Muscle of back (tissue), 13 donors: ENCODE measurements at places on chromosomes 4 and X. TPM values are rescaled to one million over a fixed set of nuclear protein-coding genes. Genes with fewer than 3 reads are reported as not detected.

Gene TAB3
- 14.6 TPM for polyA plus RNA-seq

Gene SCD5
- 10.5 TPM for polyA plus RNA-seq

Gene ZFP92
- polyA plus RNA-seq = 0.88 TPM

Gene ADAMTS3
- polyA plus RNA-seq = 3.6 TPM

Gene SCML2
- 7.1 TPM for polyA plus RNA-seq

Gene PDE6B
- 12.5 TPM for polyA plus RNA-seq

DNA sequence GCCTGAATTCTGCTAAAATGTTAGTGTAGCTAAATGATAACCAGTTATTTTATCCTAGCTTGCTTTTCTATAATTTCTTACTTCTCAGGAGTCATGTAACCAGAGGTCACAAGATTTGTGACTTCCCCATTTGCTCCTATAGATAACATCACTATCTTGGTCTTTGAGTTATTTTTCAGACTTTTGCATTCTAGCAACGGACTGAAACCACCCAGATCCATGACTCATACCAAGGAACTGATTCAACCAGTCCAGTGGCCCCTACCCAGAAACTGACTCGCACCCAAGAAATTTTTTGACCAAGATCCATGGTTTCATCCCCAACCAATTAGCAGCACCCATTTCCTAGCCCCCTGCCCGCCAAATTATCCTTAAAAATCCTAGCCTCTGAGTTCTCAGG lies 50.0 kb downstream of the IQCM start:
- peak; percentile 76 for DNase-seq

- no peak for DNase-seq
Measured at GRCh38 chrX:84709987-84710386, 207.7 kb upstream of the HDX start.

- no peak for DNase-seq
Measured at GRCh38 chr4:44859477-44859876, 133.1 kb upstream of the GNPDA2 start.

DNA sequence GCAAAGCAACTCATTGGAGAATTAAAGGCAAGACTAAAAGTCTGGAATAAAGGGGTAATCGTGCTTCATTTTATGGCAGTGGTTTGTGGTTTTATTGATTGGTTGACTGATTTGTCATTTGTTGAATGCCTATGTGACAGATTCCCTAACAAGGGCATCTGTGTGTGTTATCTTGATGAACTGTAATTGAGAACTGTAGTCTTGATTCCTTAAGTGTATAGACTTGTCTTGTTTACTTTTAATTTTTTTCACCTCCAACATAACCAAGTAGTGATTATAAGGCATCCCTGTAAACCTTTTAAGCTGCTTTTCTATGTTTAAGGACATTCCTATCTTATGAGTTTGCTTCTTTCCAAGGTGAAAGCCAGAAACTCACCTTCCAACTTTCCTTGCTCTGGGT lies 216.0 kb upstream of the TAPT1 start:
- DNase-seq = no peak

GRCh38 chr4:105753361-105753760 lies 44.8 kb downstream of the GSTCD start:
- no peak for DNase-seq

DNA sequence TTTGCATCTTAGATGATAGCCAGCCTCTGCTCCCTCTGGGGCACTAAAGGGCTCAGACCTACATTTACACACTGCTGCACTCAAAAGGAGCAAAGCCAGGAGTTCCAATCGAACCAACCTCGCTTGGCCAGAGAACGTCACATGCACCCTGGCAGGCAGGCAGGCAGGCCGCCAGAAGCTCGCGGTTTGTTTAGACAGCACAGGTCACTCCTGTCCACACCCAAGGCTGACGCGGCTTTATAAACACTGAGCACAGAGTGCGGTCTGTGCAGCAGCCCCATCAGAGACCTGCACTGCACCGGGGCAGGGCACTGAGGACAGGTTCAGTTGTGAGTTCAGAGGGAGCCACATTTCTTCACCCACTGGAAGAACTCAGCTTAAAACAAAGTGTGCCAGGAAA lies 143.9 kb downstream of the BCOR start:
- DNase-seq = no peak

GRCh38 chrX:101385795-101386541 lies at the start of gene BTK:
Gene BTK, minus strand, starts transcription at chrX:101386191. Its CDS starts 10,907 bp downstream, at chrX:101375284.
- no peak for DNase-seq

DNA sequence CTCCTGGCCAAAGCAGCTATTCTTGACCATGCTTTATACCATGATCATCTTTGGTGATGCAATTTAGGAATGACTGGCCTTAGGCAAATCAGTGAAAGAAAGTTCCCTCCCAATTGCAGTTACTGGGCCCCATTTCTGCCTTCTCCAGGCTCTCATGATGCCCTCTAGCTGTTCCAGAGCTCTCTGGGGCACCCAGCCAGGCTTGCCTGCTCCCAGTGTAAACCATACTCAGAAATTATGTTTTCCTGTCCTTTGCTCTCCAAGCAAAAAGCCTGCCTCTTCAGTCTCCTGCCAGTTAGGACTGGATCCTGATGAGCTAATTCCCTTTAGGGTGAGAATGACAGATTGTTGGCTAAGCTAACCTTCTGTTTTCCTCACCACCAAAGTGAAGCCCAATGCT lies 85.3 kb upstream of the RBPJ start:
- DNase-seq = peak; percentile 55

GRCh38 chr4:60404027-60404426 lies 796.1 kb upstream of the ADGRL3 start:
- DNase-seq = no peak

GRCh38 chr4:111961809-111962208 lies 183.4 kb upstream of the FAM241A start:
- no peak for DNase-seq

- no peak for DNase-seq
Measured at GRCh38 chr4:90833706-90834105, 706.5 kb downstream of the CCSER1 start.

DNA sequence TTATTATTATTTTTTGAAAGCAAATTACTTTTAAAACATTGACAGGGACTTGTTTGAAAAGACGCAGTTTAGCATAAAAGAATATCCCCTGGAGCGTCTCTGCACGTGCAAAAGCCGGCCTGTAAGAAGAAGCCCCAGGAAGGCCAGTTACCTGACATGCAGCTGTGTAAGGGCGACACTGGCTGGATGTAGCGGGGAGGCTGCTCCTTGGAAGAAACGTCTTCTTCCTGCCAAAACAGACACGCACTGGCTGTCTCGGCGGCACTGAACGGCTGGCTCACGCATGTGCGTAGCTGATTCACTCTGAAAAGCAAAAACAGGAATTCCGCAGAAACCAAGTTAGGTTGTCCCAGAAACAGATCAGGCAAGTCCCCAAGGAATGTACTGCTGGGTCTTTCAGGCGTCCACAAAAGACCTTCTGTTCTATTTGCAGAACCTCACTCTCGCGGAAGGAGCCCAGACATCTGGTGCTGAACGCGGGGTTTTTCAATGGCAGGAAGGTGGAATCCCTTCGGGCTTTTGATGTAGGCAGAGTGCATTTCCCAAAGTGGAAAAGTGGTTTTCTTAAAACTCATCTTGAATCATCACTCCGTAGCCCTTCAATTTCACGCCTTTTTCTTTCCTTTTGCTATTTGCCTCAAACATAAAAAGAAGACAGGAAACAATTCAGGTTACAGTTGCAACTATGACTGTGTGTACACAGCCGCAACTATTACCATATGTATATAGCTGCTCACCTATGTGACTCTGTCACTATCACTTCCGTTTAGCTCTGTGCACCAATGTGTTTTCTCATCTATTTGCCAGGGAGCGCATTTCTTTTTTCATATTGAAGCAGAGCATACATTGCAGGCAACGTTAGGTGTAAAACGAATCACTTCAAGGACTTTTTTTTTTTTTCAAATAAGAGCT lies 38.1 kb upstream of the ARSH start:
- DNase-seq = peak; percentile 18

GRCh38 chr4:81785338-81785737 lies 313.6 kb upstream of the RASGEF1B start:
- no peak for DNase-seq

DNA sequence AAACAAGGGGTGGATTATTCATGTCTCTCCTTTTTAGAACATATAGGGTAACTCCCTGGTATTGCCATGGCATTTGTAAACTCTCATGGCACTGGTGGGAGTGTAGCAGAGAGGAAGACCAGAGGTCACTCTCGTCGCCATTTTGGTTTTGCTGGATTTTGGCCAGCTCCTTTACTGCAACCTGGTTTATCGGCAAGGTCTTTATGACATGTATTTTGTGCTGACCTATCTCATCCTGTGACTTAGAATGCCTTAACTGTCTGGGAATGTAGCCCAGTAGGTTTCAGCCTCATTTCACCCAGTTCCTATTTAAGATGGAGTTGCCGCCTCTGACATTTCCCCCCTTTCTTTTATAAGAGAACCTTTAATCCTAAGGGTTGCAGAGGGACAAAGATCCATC lies 45.8 kb downstream of the MGST2 start:
- no peak for DNase-seq

- DNase-seq = no peak
Measured at GRCh38 chrX:115038406-115038805, 21.0 kb upstream of the IL13RA2 start.

GRCh38 chrX:3268829-3269228 lies 77.6 kb downstream of the MXRA5 start:
- DNase-seq = no peak

DNA sequence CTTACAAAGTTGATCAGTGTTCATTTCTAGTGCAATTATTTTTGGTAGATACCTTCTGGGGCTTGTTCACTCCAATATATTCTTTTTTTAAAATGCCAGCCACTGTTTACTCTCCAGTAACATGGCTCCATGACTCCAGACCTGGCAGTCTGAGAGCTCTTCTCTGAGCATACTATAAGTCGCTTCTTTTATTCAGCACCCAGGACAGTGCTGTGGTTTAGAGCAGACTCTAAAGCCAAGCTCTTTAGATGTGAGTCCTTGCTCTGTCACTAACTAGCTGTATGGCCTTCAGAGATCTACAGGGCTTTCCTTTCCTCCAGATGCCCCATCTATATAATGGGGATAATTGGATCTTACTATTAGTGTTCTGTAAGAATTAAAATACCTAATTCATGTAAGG lies 200.2 kb upstream of the FAM241A start:
- no peak for DNase-seq

GRCh38 chrX:54030329-54030728 lies 13.9 kb downstream of the PHF8 start:
- DNase-seq = no peak
